ENCODE measurements at places on chromosomes 6 and 20. TPM values are rescaled to one million over a fixed set of nuclear protein-coding genes. Genes with fewer than 3 reads are reported as not detected.
A peak's percentile ranks its signal among the peaks of the same experiment; 100 is the strongest.

DNA sequence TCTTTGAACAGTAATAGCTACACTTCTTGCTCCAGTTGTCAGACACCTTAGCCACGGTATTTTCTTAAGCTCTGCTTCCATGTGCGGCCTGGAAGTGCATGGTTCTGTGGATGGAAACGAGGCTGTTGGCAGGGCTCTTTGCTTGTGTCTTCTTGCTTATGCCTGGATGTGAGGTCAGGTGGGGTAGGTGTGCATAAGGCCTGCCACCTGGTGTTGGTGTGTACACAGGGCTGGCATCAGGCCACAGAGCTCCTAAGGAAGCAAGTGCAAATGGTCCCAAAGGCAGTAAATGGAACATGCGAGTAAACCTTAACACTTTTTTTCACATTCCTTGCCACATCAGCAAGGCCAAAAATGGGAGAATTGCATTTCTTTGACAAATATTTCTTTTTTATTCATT, 158.1 kb upstream of the GMDS start:
- DNase-seq = no peak

DNA sequence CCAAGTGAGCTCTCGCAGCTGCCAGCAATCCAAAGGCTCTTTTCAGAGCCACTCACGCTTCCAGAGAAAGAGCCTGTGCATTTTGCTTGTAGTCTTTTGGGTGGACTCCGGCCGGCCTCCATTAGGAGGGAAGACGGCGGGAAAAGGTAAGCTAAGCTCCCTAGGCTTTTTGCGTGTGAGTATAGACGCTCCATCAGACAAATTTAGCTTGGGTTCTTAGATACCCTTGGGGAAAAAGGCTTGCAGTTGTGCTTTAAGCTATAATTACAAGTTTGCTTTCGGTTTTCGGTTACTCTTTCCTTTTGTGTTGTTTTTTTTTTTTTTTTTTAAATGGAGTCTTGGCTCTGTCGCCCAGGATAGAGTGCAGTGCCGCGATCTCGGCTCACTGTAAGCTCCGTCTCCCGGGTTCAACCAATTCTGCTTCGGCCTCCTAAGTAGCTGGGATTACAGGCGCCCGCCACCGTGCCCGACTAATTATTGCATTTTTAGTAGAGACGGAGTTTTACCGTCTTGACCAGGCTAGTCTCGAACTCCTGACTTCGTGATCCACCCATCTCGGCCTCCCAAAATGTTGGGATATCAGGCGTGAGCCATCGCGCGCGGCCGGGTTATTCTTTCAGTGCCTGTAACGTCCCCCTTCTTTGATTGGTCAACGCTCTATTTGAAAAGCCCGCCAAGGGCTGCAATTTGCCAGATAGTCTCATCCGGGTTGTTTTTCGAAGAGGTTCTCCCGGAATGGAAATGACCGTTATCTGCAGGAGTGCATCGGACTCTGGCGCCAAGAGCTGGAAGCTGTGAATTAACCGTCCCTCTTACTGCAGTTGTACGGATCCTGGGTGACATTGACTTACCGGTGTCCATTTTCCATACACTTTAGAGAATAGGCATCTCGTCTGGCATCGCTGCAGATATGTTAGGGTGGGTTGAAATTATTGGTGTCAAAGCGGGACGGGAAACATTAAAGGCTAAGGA, 18.1 kb downstream of the OR2B2 start:
- peak; percentile 91 for DNase-seq

DNA sequence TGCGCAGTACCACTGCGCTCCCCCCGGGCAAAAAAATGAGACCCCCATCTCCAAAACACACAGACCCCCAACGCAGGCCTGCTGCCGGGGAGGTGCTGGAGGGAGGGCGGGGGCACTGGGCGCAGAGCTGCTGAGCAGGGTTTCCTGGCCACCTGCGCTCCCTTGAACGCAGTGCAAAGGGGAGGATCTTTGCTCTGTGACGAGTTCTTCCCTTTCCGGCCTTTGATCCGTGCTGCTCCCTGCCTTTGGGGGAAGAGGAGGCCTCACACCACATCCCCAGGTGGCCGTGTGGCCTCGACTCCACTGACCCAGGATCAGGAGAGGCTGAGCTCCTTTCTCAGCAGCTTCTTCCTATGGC, 8.9 kb upstream of the COL20A1 start:
- no peak for DNase-seq

- no peak for DNase-seq
Measured at GRCh38 chr6:74780831-74781230, 425.0 kb downstream of the COL12A1 start.

DNA sequence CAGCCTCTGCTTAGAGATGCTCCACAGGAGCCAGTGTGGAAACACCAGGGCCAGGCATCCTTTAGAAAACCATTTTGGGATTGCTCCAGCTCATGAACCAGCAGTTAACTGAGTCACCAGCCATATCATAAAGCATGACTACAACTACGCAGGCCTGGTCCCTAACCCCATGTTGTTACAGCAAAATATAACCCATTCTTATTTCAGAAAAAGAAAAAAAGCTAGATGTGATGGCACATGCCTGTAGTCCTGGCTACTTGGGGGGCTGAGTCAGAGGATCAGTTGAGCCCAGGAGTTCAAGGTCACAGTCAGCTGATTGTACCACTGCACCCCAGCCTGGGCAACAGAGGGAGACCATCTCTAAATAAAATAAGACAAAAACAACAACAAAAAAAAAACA, 36.8 kb downstream of the C6orf15 start:
- no peak for DNase-seq

Gene CTCFL
- 0.10 TPM for total RNA-seq

Gene SIRPD
- total RNA-seq = 0.39 TPM

GRCh38 chr20:37714978-37715672, 21.3 kb downstream of the CTNNBL1 start:
- no peak for DNase-seq

Data from skin of body (tissue), 3 donors.